ENCODE measurements at places on chromosomes 5 and 9. TPM values are rescaled to one million over a fixed set of nuclear protein-coding genes. Genes with fewer than 3 reads are reported as not detected.

The LRRC19 gene
- total RNA-seq, result not detected

The IL4 gene
- total RNA-seq, result not detected

DNA sequence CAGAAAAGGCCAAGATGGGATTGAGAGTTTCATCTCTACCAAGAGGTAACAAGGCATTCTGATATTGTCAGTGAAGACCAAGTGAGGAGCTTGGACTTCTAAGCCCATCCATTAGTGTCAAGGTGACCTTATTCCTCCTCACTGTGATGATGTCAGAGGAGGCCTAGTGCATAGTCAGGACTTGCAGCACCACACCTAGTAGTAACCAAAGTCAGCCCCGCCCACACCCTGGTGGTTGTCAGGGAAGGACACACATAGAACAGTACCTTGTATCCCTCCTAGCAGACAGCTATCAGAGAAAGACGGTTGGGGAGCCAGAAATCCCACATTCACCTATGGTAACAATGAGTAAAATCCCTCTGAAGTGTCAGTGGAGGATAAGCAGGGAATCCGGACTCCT lies 111.7 kb downstream of the AP3B1 start:
- no peak overlapping the region for H3K27ac ChIP-seq
- H3K27me3 ChIP-seq, result no peaks in the 10 kb centered on the region
- DNase-seq, result no peak
- H3K4me3 ChIP-seq, result no peak overlapping the region
- no peaks in the 10 kb centered on the region for H3K4me1 ChIP-seq
- peaks cover 29% of the 10 kb centered on the region for H3K36me3 ChIP-seq

DNA sequence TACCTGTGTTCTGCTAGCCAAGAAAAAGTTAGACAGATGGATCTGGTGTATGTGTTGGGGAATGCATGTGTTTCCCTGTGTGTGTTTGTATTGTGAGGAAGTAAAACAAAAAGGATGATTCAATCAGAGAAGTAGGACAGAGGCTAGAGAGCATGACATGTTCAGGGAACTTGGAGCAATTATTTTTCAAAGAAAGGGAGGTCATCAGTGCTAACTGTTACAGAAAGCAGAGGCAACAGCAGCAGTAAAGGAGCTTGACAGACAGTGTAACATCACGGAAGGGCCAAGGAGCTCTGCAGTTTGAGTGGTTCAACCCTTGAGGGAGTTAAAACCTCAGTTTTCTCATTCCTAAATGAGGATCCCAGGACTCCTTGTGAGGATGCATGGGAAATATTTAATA lies 13.2 kb downstream of the SPINK1 start:
- no peaks in the 10 kb centered on the region for H3K4me1 ChIP-seq
- no peaks in the 10 kb centered on the region for H3K27me3 ChIP-seq
- no peak overlapping the region for H3K4me3 ChIP-seq
- no peak for DNase-seq
- H3K27ac ChIP-seq, result no peak overlapping the region

The PCDHGA2 gene
- 1.5 TPM for total RNA-seq

GRCh38 chr9:34374905-34375552 lies 1.7 kb downstream of the MYORG start:
- peaks cover 10% of the 10 kb centered on the region for H3K4me1 ChIP-seq
- no peak overlapping the region for H3K4me3 ChIP-seq
- H3K27me3 ChIP-seq, result peaks cover 18% of the 10 kb centered on the region
- H3K36me3 ChIP-seq, result no peaks in the 10 kb centered on the region
- H3K27ac ChIP-seq, result no peak overlapping the region
- DNase-seq, result no peak

- H3K27ac ChIP-seq, result no peak overlapping the region
- H3K36me3 ChIP-seq, result no peaks in the 10 kb centered on the region
- H3K27me3 ChIP-seq, result peaks cover 23% of the 10 kb centered on the region
- H3K4me1 ChIP-seq, result peaks cover 30% of the 10 kb centered on the region
- no peak for DNase-seq
- peak overlapping the region; percentile 31 for H3K4me3 ChIP-seq
These were observed 36.5 kb upstream of the HSPA9 start for GRCh38 chr5:138611678-138612218.

DNA sequence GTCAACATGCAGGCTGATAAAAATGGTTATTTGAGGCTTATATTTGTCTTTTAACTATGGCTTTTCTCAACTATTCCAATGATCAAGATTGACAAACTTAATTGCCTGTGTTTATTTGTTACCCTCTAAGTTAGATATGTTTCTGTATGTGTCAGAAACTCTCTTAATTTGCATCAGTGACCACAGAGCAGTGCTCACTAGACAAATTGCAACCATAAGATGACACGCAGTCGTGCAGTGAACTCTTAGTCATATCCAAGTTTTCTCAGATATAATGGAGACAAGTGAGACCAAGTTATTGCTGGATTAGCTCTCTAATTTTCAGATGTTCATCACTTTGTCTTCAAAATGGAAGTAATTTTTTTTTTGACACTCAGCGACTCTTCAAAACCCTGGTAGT lies 342.2 kb upstream of the RFX3 start:
- H3K4me3 ChIP-seq, result no peak overlapping the region
- peaks cover 58% of the 10 kb centered on the region for H3K4me1 ChIP-seq
- no peak overlapping the region for H3K27ac ChIP-seq
- no peaks in the 10 kb centered on the region for H3K27me3 ChIP-seq
- H3K36me3 ChIP-seq, result peaks cover 57% of the 10 kb centered on the region

The UBE2B gene
- 110 TPM for total RNA-seq

DNA sequence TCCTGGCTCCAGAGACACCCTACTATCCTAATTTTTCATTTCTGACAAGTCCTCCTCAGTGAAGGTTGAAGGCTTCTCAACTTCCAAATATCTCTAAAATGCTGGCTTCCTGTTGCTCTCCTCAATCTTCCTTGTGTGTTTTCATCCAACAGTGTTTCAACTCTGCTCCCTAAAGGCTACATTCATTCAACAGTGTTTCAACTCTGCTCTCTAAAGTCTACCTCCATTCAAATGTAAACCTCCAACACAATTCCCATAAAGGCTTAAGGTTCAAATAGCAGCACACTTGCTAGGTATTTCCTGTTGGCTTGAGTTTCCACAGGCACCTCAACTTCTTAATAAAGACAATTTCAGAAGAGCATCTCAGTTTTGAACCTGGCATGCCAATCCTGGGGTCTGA lies 164.8 kb downstream of the HINT1 start:
- H3K36me3 ChIP-seq, result no peaks in the 10 kb centered on the region
- no peaks in the 10 kb centered on the region for H3K27me3 ChIP-seq
- no peaks in the 10 kb centered on the region for H3K4me1 ChIP-seq

All from HFFc6 (cell line).